ENCODE measurements at places on chromosomes 6 and 20.

DNA sequence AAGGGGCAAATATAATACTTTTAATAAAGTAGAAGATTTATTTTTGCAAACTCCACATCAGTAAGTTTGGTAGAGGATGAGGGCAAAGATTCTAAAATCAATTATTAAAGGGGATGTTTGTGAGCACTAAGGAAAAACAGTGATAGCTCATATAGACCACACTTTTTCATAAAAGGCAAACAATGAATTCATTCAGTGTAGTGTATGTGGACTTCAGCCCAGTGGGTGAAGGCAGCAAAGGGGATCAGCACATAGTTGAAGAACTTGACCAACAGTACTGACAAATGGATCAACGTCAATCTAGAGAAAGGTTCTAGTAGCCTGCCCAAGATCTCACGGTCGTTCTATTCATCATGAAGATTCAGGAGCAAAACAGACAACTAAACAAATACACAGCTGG lies 45.3 kb downstream of the MAK start:
- DNase-seq = no peak

- DNase-seq = no peak
These were observed 67.8 kb downstream of the SCAND1 start for GRCh38 chr20:35886537-35886936.

DNA sequence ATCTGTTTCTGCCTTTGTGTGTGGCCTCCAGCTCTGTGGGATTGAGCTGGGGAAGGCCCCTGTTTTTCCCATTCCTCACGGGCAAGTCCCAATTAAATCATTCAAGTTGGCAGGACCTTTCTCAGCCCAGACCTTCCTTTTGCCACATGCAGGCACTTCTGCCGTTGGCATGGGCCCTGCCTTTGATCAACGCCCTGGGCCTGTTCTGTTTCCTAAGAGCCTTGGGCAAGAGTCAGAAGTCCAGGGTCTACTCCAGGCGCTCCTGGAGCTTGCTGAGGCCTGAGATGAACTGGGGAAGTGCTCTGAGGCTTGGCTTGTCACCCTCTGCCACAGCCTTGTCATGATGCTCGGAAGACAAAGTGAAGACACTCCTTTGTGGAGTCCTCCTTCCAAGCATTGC lies 7.1 kb downstream of the IP6K3 start:
- no peak for DNase-seq

- no peak for DNase-seq
These were observed 215.6 kb upstream of the HEY2 start for GRCh38 chr6:125533710-125534397.

DNA sequence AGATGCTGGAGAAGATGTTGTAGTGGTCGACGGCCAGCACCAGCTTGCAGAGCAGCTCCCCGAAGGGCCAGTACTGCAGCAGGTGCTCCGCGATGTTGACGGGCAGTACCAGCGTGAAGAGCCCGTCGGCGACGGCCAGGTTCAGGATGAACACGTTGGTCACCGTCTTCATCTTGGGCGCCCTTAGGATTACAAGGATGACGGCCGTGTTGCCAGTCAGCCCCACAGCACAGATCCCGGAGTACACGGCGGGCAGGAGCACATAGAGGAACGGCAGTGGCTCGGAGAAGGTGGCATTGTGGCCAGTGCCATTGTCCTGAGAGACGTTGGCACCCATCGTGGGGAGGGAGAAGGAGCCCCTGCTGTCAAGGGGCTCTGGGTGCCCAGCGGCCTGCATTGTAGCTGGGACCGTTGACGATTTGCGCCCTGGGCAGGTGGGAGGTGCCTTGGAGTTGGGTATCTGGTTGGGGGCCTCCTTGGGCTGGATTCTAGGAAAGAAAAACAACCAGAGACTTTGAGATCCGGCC lies 867 bp downstream of the NPBWR2 start:
- no peak for DNase-seq

GRCh38 chr6:28137505-28137981 lies 4.1 kb upstream of the ZKSCAN8 start:
- DNase-seq = no peak

DNA sequence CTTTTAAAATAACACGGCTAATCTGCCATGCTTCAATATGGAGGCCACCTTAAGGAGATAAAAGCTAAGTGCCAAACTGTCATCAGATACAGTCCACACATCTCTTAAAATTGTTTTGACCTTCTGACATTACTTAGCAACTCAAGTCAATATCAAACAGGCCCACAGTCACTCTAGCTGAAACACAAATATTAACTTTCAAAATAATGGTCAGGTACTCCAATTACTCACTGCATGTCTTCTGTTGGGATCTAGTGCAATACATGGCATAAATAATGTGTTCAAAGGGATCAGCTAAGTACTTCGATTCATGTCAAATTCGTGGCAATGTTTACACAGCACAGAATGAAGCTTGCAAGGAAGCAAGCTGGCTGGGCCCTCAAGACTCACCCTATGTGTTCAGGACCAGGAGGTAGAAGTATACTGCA lies 133.9 kb upstream of the BEND6 start:
- DNase-seq = no peak

- no peak for DNase-seq
These were observed 154.6 kb downstream of the CDKAL1 start for GRCh38 chr6:20688710-20689500.

DNA sequence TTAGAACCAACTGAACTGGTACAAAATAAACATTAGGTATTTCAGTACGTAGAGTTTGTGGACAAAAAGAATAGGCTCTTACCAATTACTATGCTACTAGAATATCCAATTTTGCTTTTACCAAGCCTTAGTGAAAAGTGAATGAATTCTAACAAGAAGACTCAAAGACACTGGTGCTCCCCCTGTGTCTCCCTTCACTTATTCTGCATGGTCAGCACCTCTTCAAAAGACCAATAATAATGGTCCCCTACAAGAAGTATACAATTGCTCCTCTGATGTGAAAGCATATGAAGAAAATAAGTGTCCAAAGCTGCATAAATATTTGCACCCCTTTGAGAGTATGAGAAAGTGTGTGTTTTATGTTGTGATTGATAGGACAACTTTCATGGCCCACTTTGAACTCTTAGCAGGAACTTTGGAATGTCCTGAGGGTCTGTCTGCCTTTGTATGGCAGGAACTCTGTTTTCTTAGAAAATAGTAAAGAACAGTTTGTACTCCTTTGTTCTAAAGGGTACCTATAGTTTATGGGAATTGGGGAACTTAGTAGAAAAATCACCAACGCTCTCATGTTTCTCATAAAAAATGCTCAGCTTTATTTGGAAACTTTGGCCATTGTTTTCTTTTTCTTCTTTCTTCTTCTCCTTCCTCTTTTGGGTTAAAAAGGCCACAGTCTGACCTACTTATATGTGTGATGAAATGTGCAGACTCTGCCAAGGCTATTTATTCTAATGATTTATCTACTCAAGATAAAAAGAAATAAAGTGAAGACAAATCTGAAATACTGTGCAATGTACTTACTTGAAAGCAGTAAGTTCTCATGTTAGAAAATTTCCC lies 352.4 kb downstream of the LAMA2 start:
- DNase-seq = no peak

GRCh38 chr6:108903796-108904195 lies 55.6 kb downstream of the ARMC2 start:
- DNase-seq = no peak

- no peak for DNase-seq
These were observed 36.4 kb downstream of the FRMD1 start for GRCh38 chr6:168042426-168043192.

DNA sequence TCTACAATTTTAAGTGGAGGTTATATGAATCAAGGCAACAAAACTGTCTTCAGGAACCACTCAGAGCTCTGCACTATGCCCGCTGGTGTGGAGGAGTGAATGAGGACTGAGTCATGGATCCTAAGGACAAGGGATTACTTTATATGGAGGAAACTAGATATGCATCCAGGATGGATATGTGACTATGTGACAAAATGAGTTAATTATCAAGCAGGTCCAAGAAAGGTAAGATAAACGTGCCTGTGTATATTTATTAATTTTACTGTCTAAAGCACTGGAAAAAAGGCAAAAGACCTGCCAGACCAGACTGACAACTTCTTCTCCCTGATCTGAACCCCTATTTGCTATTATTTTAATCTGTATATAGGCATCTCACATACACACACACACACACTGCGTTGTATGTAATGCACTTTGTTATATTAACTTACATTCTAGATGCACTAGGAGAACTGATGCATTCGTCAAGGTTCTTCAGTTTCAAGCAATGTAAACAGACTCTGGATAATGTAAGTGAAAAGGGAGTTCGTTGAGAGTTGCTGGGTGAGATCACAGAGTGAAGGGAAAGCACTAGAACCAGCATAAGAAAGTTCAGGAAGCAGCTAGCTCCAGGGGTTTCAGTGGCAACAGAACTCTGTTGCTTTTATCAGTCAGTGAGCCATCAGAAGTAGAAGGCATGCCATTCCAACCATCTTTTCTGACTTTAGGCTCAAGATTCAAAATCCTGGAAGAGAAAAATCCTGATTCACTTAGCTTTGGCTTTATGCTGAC lies 26.4 kb upstream of the ADGRG6 start:
- DNase-seq = no peak
